Non-pigmented ciliary epithelial cell (primary cell): ENCODE measurements at places on chromosomes 3 and 15.
A peak's percentile ranks its signal among the peaks of the same experiment; 100 is the strongest.

DNA sequence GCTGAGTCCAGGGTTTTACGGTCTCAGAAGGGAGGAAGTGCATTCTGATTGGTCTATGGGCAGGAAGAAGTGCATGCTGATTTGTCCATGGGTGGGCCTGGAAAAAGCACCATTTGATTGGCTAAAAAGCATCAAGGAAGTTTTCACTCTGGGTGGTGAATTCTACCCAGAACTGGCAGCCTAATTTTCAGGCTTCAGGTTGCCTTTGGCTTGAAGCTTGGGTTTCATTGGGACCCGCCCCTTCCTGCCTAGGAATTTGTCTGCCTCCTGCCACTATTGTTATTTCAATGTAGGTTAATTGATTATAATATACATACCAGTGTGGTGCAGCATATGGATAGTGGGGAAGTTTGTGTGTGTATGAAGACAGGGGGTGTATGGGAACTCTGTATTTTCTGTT, 1355.9 kb downstream of the SI start:
- DNase-seq, result no peak

DNA sequence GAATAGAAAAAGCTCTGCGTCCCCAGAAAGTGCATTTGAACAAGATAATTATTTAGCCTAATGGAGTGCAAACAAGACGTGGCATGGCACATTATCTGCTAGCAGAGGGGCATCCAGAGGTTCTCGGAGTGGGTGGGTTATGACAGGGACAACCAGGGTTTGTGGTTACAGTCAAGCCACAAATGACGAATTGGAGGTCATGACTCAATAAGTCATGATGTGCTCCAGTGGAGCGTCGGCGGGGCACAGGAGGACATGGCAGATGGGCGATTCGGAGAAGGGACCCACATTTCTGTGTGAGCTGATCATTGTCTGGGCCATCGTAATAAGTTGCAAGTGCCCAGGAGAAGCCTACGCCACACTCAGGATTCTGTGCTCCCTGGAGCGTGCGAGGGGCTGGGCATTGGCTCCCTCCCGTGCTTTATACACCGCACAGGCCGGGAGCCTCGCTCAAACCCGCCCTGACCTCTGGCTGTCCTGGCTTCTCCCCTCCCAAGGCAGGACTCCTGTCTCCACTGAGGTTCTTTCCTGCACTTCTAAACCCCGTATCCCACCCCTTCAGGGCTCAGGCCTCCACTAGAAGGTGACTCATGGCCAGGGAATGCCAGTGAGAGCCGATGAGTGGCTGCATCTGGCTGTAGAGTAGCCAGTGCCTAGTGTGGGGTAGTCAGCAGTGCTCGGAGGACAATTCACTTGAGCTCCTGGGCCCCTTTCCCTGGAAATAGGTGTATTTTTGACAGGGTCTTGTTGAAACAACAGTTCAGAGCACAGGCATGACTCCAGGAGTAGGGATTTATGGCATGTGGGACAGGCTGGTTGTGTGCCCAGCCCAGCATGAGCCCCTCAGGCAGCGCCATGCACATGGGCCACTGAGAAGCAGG, 67.4 kb downstream of the GRIP2 start:
- DNase-seq, result no peak

DNA sequence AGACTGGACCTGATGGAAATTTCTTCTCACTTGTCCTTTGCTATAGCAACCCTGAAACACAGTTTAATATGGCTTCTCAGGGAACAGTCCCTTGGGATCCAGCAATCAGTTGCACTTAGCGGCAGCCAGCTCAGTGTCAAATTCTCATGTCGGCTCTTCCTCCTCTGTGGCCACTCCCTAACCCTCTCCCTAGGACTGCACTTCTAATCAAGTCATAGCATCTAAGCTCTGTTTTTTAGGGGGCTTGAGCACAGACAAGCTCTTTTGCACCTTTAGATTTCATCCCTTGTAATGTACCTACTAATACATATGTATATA, 250.5 kb upstream of the TLE3 start:
- DNase-seq, result no peak

GRCh38 chr3:114650808-114651207, 357.0 kb downstream of the TIGIT start:
- DNase-seq, result peak; percentile 55

- no peak for DNase-seq
These were observed 69.7 kb downstream of the ADCY5 start for GRCh38 chr3:123379041-123379830.

GRCh38 chr3:141959589-141960554, 83.4 kb downstream of the ATP1B3 start:
- DNase-seq, result no peak

GRCh38 chr15:40242601-40243000, 3.7 kb downstream of the PAK6 start:
- no peak for DNase-seq

GRCh38 chr3:183941216-183941615, 56.5 kb upstream of the PARL start:
- DNase-seq, result no peak

DNA sequence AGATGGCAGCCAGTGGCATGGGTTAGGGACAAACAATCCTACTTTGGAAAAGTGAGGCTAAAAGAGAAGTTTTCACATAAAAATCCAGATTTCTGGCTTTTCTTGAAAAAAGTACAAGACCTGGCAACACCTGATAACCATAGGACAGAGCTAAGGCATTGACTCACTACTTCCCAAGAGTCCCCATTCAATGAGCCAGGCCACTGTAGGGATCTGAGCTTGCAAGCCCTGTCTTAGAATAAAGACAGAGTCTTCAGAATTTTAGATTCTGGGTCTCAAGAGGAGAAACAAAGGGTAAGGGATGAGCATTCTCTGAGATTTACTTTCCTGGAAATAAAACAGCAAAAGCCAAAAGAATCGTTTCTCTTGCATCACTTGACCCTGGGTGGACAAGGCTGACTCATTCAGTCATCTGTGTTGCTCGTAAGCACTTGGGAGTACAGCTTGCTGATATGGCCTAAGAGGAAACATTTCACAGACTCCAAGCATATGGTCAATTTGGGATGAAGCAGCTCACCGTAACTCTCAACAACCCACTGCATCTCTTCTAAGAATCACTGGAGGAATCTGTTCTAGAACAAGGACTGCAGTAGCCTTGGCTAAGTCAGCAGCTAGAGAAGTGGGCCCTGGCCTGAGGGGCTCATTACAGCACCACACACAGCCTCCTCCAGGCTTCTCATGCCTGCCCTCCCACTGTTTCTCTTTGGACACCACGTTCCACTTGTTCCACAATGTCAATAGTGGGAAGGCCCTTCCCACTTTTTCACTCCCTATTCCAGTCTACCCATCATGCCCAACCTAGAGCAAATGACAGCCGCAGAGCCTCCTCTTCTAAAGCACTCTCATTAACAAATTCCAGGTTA, 86.2 kb downstream of the RFTN1 start:
- peak; percentile 85 for DNase-seq

- no peak for DNase-seq
These were observed 3.6 kb upstream of the LRCH3 start for GRCh38 chr3:197787412-197787811.

DNA sequence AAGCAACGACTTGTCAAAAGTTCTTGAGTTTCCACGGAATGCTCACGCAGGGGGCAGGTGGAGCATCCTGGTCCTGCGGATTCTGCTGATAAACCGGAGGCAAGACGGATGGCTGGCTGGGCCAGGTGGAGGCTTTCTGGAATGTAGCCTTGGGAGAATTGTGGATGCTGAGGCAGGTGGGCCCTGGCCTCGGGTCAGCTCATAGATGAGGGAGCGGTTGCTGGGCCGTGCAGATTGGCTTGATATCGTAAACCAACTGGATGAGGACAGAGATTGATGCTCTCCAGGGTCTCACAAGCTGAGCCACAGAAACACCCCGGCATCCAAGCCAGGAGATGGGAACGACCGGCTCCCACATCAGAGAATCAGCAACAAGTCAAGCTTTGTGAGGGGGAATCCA, 50.0 kb upstream of the TFRC start:
- DNase-seq, result no peak

GRCh38 chr3:192887701-192888100, 30.0 kb downstream of the MB21D2 start:
- no peak for DNase-seq

GRCh38 chr15:85404918-85405866, 24.8 kb downstream of the AKAP13 start:
- no peak for DNase-seq

GRCh38 chr15:40046721-40047414, 7.9 kb upstream of the SRP14 start:
- no peak for DNase-seq

GRCh38 chr3:150905746-150906145, 507 bp upstream of the MINDY4B start:
- no peak for DNase-seq

DNA sequence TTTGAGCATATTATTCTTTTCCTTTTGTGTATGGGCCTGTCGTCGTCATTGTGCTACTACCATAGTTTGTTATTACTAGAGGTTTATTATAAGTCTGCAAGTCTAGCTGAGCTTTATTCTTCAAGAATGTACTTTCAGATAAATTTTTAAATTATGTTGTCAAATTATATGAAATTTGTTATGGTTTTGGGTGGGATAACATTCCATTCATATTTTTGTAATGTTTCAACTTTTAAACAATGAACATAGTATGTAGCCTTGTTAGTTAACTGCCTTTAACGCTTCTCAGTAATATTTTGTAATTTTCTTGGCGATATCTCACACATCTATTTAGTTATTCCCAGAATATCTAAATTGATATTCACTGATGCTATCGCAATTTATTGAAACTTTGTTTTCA, 41.6 kb upstream of the GOLGA8B start:
- DNase-seq, result no peak

- DNase-seq, result no peak
These were observed 8.3 kb downstream of the ANXA2 start for GRCh38 chr15:60389261-60390077.
